ENCODE measurements at places on chromosomes 4 and X. TPM values are rescaled to one million over a fixed set of nuclear protein-coding genes. Genes with fewer than 3 reads are reported as not detected.

The PAGE4 gene
- total RNA-seq, result not detected

The SSX1 gene
- total RNA-seq, result not detected

The POU3F4 gene
- total RNA-seq, result not detected

The MAGEA10 gene
- not detected for total RNA-seq

The HERC5 gene
- 22.1 TPM for total RNA-seq

The NXF2 gene
- total RNA-seq, result not detected

The FATE1 gene
- not detected for total RNA-seq
